ENCODE measurements at places on chromosomes 3 and 15. TPM values are rescaled to one million over a fixed set of nuclear protein-coding genes. Genes with fewer than 3 reads are reported as not detected.
A peak's percentile ranks its signal among the peaks of the same experiment; 100 is the strongest.

BSN gene
- total RNA-seq = 2.4 TPM

GRCh38 chr15:76533060-76533820 is 196.7 kb downstream of the ISL2 start:
- H3K27me3 ChIP-seq = no peaks in the 10 kb centered on the region
- DNase-seq = no peak
- H3K4me3 ChIP-seq = no peak overlapping the region

GRCh38 chr3:14523792-14524191 is 16.4 kb downstream of the GRIP2 start:
- H3K27ac ChIP-seq = no peak overlapping the region
- H3K4me1 ChIP-seq = no peaks in the 10 kb centered on the region
- H3K4me3 ChIP-seq = no peak overlapping the region
- DNase-seq = peak; percentile 15
- H3K36me3 ChIP-seq = no peaks in the 10 kb centered on the region

DNA sequence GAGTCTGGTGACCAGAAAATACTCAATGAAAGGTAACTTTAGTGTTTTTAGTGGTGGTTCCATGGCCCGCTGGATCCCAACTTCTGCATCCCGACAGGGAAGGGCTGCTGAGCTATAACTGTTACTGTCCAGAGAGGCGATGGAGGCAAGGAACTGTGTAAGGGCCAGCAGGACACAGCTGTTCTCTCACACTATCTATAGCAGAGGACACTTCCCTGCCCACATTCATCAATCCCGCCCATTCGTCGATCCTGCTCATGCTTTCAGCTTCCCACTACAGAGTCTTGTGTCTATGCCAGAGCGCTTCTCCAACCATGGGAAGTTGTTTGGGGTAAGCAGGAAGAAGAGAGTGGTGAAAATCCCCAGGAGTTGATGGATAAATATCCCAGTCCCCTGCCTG is 8.4 kb downstream of the COLQ start:
- no peaks in the 10 kb centered on the region for H3K36me3 ChIP-seq
- H3K4me3 ChIP-seq = no peak overlapping the region
- no peak overlapping the region for H3K27ac ChIP-seq
- H3K4me1 ChIP-seq = no peaks in the 10 kb centered on the region
- H3K27me3 ChIP-seq = no peaks in the 10 kb centered on the region

DNA sequence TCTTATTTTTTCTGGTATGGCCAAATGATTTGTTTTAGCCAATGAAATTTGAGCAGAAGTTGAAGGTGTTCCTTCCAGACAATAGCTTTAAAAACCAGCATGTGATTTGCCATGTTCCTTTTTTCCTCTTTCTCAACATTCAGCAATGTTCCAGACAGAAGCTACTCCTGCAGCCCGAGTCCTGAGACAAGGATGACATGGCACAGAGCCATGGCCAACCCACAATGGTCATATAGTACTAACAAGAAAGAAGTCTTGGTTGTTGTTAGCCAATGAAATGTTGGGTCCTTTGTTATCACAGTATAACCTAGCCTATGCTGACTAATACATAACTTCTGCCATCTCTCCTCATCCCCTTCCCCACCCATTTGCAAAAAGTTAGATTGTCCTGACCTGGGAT is 211.1 kb upstream of the STT3B start:
- no peak for DNase-seq
- no peak overlapping the region for H3K4me3 ChIP-seq
- peaks cover 8% of the 10 kb centered on the region for H3K36me3 ChIP-seq
- no peaks in the 10 kb centered on the region for H3K27me3 ChIP-seq
- H3K4me1 ChIP-seq = no peaks in the 10 kb centered on the region
- no peak overlapping the region for H3K27ac ChIP-seq

DNA sequence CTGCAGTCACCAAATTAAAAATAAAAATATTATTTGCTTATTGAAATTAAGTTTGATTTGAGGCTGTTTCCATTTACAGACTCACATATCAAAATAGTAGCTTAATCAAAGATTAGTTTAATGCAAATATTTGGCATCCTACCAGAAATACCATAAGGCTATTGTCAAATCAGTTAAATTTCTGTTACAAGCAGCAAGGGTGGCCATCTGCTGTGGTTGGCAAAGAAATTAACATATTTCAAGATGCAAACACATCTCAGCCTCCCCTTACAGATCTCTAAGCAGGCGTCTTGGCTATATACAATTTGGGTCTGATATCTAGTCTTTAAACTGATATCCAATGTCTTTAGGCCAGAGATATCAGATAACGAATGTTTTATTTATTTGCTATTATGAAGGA is 83.2 kb upstream of the NEDD4 start:
- no peaks in the 10 kb centered on the region for H3K27me3 ChIP-seq
- DNase-seq = no peak
- H3K4me3 ChIP-seq = no peak overlapping the region
- no peaks in the 10 kb centered on the region for H3K4me1 ChIP-seq

- H3K4me1 ChIP-seq = no peaks in the 10 kb centered on the region
- no peak for DNase-seq
- no peak overlapping the region for H3K4me3 ChIP-seq
- H3K36me3 ChIP-seq = no peaks in the 10 kb centered on the region
Observed at GRCh38 chr15:62348118-62348517, 183.0 kb upstream of the C2CD4B start.

GRCh38 chr3:4672725-4673275 is 179.7 kb downstream of the ITPR1 start:
- no peaks in the 10 kb centered on the region for H3K4me1 ChIP-seq
- H3K4me3 ChIP-seq = no peak overlapping the region
- no peaks in the 10 kb centered on the region for H3K27me3 ChIP-seq
- H3K36me3 ChIP-seq = no peaks in the 10 kb centered on the region

GRCh38 chr3:42031808-42032480 is 59.2 kb upstream of the TRAK1 start:
- DNase-seq = no peak
- H3K4me1 ChIP-seq = peaks cover 8% of the 10 kb centered on the region
- peaks cover 3% of the 10 kb centered on the region for H3K36me3 ChIP-seq
- no peak overlapping the region for H3K4me3 ChIP-seq
- no peaks in the 10 kb centered on the region for H3K27me3 ChIP-seq

PML gene
- total RNA-seq = 24.6 TPM

DNA sequence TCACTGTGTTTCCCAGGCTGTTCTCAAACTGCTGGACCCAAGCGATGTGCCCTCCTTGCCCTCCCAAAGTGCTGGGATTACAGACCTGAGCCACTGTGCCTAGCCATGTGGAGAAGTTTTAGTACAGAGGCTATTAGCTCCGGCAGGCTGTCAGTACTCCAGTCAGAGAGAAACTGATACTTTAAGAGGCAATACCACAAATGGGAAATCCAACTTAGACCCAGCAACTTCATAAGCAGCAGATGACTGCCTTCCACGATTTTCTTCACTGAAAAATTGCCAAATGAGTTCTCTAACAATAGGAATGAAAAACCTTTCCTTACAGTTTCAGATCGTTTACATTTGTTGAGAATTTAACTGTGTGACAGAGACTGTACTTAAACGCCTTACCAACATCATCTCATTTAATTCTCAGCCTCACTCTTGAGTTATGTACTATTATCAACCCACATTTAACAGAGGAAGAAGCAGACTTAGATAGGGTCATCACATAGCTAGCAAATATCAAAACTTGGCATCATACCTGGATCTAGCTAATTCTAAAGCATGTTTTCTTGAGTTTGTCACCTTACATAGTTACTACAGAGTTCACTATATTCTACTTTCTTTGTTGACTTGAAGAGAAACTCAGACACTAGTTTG is 127.4 kb downstream of the TCF12 start:
- no peak overlapping the region for H3K27ac ChIP-seq
- no peak overlapping the region for H3K4me3 ChIP-seq
- H3K36me3 ChIP-seq = peaks cover 6% of the 10 kb centered on the region
- no peaks in the 10 kb centered on the region for H3K4me1 ChIP-seq
- H3K27me3 ChIP-seq = no peaks in the 10 kb centered on the region

- no peaks in the 10 kb centered on the region for H3K27me3 ChIP-seq
- peaks cover 3% of the 10 kb centered on the region for H3K4me1 ChIP-seq
- DNase-seq = no peak
- H3K27ac ChIP-seq = no peak overlapping the region
- H3K4me3 ChIP-seq = no peak overlapping the region
Observed at GRCh38 chr3:194494951-194495374, 8.2 kb upstream of the ATP13A3 start.

GABRR3 gene
- not detected for total RNA-seq

GRCh38 chr15:67946701-67947100 is 106.9 kb upstream of the RNU6-1 start:
- no peaks in the 10 kb centered on the region for H3K27me3 ChIP-seq
- H3K4me3 ChIP-seq = no peak overlapping the region
- no peaks in the 10 kb centered on the region for H3K4me1 ChIP-seq

- no peaks in the 10 kb centered on the region for H3K36me3 ChIP-seq
- H3K4me1 ChIP-seq = peaks cover 6% of the 10 kb centered on the region
- DNase-seq = no peak
- H3K4me3 ChIP-seq = no peak overlapping the region
- H3K27me3 ChIP-seq = no peaks in the 10 kb centered on the region
Observed at GRCh38 chr3:77071809-77072208, 31.9 kb downstream of the ROBO2 start.

DNA sequence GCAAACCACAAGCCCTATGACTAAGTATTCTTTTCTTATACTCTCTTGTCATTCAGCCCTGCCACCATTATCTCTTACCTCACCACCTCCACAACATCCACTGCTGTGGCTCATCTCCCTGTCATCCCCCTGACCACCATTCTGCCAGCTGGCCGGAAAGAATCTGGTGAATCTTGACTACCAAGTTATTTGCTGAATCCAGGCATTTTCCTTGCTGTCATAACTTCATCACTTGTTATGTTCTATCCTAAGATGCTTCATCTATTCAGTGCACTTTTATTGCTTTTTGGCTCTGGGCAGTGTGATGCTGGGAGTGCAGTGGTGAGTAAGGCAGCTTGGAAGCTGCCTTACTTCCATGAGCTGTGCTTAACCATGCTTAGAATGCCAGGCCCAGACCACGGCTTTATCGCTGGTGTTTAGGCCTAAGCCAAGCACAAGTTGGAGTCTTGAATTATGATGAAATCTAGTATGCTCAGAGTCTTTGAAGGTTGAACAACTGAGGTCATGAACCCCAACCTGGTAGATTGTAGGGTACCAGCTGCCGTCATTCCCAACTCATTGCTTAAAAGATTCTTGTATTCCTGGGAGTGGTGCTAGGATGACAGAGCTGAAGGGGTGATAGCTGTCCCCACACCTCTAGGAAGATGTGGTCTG is 27.0 kb upstream of the APH1B start:
- DNase-seq = no peak
- no peaks in the 10 kb centered on the region for H3K27me3 ChIP-seq
- H3K4me3 ChIP-seq = no peak overlapping the region
- H3K36me3 ChIP-seq = peaks cover 27% of the 10 kb centered on the region
- no peak overlapping the region for H3K27ac ChIP-seq

GRCh38 chr3:176690083-176690869 is 507.0 kb downstream of the TBL1XR1 start:
- H3K36me3 ChIP-seq = no peaks in the 10 kb centered on the region
- no peak overlapping the region for H3K4me3 ChIP-seq
- no peak for DNase-seq
- H3K27me3 ChIP-seq = no peaks in the 10 kb centered on the region
- H3K4me1 ChIP-seq = no peaks in the 10 kb centered on the region
- H3K27ac ChIP-seq = no peak overlapping the region

DNA sequence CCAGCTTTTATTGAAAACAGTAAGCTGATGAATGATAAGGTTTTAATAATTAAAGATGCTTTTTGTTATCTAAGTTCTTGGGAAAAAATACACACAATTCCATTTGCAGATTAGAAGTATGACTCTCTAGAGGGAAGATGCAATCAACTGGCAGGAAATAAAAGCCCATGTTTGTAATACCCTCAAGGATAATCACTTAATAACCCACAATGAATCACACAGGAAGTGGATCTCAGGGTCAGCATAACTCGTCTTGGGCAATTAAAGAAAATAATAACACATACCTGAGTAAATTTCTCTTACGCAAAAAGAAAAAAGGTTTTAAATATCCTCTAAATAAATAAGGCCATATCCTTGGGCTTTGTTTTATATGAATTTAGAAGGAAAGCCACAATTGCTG is 9.4 kb upstream of the EID1 start:
- no peak overlapping the region for H3K4me3 ChIP-seq
- no peak for DNase-seq
- no peaks in the 10 kb centered on the region for H3K4me1 ChIP-seq
- no peaks in the 10 kb centered on the region for H3K36me3 ChIP-seq
- H3K27ac ChIP-seq = no peak overlapping the region

DNA sequence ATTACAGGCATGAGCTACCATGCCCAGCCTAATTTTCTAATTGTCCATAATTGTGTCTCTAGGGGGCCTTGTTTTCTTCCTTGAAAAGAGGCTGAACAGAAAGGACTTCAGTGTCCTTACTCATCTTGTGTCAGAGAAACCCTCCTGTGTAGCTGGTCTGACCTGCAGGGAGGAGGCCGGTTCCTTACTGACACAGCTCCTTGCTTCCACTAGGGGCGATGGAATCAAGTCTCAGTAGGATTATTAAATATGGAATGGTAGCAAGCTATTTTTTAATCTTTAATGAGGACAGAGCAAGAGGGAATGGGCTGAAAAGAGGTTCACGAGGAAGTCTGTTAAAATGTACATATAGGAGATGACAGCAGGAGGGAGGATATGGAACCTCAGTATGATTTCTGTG is 8.6 kb downstream of the LPCAT4 start:
- no peak for DNase-seq
- H3K36me3 ChIP-seq = peaks cover 31% of the 10 kb centered on the region
- H3K4me3 ChIP-seq = no peak overlapping the region
- no peak overlapping the region for H3K27ac ChIP-seq

- H3K27me3 ChIP-seq = no peaks in the 10 kb centered on the region
- H3K4me3 ChIP-seq = no peak overlapping the region
- H3K27ac ChIP-seq = no peak overlapping the region
- H3K36me3 ChIP-seq = no peaks in the 10 kb centered on the region
- no peaks in the 10 kb centered on the region for H3K4me1 ChIP-seq
Observed at GRCh38 chr3:133905376-133905775, 9.7 kb upstream of the RAB6B start.

GRCh38 chr15:76217029-76217881 is 94.0 kb downstream of the ETFA start:
- no peak for DNase-seq
- no peaks in the 10 kb centered on the region for H3K27me3 ChIP-seq
- no peak overlapping the region for H3K4me3 ChIP-seq
- H3K36me3 ChIP-seq = peaks cover 25% of the 10 kb centered on the region
- no peaks in the 10 kb centered on the region for H3K4me1 ChIP-seq
- no peak overlapping the region for H3K27ac ChIP-seq

DNA sequence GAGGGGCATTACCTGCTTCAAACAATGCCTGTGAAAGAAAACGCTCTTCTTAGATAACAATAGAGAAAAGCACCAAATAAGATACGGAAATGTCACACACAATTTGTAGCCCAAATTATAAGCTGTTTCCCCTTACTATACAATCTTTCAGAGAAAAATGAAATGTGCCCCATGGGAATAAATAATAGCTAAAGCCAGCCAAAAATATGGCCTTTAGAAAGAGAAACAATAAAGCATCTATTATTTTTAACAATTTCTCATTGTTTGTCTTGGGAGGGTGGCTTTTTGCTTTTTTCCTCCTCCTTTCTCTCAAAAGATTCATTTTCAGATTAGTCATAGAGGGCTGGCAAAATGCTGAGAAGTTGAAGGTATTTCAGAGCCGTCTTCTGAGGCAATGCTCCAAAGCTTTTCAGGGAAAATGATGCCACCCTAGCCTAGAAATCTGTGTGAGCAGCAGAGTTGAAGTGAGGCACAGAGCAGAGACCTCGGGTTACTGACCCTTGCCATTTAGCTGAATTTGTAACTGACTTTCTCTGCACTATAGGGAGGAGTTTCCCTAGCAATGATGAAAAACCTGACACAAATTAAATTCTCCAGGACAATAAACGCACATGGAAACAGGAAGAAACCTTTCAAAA is 86.3 kb upstream of the PRICKLE2 start:
- no peaks in the 10 kb centered on the region for H3K27me3 ChIP-seq
- DNase-seq = no peak
- H3K4me3 ChIP-seq = no peak overlapping the region
- H3K36me3 ChIP-seq = no peaks in the 10 kb centered on the region
- H3K27ac ChIP-seq = no peak overlapping the region
- no peaks in the 10 kb centered on the region for H3K4me1 ChIP-seq

IP6K1 gene
- total RNA-seq = 42.2 TPM
